ENCODE measurements at places on chromosomes 16 and 17. TPM values are rescaled to one million over a fixed set of nuclear protein-coding genes. Genes with fewer than 3 reads are reported as not detected.

Gene GPR179
- total RNA-seq, result 0.11 TPM

GRCh38 chr16:22054847-22055590 is 37.3 kb upstream of the VWA3A start:
- DNase-seq, result no peak

DNA sequence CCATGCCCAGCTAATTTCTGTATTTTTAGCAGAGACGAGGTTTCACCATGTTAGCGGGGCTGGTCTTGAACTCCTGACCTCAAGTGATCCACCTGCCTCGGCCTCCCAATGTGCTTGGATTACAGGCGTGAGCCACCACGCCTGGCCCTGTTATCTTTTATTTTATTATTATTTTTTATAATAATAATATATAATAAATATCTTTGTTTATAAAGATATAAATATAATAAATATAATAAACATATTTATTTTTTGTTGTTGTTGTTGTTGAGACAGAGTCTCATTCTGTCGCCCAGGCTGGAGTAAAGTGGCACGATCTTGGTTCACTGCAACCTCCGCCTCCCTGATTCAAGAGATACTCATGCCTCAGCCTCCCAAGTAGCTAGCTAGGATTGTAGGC is 7.0 kb upstream of the RNF157 start:
- DNase-seq, result no peak

DNA sequence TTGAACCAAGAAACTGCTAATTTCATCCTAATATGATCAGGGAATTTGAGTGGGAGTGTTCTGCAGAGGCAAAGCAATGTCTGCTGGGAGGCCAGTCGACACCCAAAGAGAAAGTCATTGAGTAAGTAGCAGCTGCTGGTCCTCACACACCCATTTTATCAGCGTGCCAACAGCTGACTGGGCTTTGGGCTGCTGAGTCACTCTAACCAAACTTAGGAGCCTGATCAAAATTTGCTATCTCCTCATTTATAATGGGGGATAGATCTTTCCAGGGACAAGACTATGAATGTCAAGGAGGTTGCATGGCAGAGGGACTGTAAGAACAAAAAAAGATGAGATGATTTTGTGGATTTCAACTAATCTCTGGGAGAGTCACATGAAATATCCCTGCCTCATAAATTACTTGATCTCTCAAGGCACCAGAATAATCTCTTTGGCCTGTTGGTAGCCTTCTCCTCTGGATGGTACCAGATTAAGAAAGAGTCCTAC is 32.9 kb downstream of the CPSF4L start:
- no peak for DNase-seq

GRCh38 chr17:63946440-63947363 is 14.6 kb upstream of the CD79B start:
- no peak for DNase-seq

DNA sequence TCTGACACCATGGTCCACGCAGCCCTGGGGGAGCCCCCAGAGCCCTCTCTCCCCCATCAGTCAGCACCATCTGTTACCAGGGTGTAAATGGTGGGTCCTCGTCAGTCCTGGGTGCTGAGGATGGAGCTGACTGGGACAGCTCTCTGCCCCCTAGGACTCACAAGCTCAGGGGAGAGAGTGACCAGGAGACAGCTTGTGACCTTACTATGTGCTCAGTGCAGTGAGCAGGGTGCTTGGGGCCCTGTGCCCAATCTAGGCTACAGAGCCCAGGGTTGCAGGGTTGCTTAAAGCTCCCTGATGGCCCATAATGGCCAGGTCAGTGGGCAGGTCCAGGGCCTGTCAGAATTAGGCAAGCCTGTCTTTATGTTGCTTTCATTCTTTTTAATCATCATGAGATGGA is 11.3 kb downstream of the MMP2 start:
- no peak for DNase-seq

DNA sequence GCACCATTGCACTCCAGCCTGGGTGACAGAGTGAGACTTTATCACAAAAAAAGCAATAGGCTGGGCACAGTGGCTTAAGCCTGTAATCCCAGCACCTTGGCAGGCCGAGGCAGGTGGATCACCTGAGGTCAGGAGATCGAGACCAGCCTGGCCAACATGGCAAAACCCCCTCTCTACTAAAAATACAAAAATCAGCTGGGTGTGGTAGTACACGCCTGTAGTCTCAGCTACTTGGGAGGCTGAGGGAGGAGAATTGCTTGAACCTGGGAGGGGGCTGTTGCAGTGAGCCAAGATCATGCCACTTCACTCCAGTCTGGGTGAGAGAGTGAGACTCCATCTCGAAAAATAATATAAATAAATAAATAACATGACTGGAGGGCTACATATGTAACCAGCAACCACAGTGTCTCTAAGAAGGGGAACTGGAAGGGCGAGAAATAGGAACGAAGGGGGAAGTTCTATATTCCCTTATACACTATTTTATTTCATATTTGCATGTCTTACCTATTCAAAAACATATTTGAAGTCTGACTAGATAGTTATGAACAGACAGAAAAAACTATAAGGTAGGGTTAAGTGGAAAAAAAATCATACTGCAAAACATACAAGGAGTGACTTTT is 25.9 kb downstream of the MYH11 start:
- DNase-seq, result no peak

GRCh38 chr17:888998-889441 is 90.6 kb downstream of the NXN start:
- no peak for DNase-seq

- no peak for DNase-seq
These were observed 60.1 kb upstream of the MED9 start for GRCh38 chr17:17416400-17417360.

DNA sequence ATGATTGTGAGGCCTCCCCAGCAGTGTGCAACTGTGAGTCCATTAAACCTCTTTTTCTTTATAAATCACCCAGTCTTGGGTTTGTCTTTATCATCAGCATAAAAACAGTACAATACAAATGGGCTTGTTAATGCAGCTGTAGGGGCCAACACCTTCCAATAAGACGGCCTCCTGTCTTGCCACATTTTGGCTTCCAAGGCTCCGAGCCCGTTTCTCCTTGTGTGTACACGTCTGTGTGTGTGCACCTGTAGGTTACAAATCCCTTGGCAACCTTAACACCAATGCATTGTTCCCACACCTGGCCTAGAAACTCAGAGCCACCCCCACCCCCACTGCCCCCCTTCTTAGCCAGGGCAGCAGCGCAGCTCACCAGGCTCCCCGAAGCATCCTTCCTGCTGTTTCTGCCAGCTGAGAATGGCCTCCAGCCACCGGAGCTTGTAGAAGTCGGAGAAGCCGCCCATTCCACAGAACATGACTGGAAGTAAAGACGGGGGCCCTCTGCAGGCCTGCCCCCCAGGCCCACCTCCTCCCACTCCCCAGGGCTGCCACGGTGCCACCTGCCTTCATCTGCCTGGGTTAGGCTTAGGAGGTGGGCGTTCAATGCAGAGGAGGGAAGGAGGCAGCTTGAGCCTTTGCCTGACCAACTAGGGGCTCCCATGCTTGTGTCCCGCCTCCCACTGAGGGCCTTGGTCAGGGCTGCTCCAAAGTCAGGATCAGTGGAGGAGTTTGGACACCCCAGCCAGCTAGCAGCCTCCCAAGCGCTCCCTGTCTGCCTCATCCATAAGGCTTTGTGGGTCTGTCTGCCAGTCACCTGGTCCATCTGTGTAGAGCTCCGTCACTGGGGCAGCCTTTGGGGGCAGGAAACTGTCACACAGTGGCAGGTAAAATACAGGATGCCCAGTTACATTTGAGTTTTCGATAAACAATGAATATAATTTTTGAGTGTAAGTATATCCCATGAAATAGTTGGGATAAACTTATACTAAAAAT is 10.6 kb downstream of the C16orf89 start:
- DNase-seq, result no peak

DNA sequence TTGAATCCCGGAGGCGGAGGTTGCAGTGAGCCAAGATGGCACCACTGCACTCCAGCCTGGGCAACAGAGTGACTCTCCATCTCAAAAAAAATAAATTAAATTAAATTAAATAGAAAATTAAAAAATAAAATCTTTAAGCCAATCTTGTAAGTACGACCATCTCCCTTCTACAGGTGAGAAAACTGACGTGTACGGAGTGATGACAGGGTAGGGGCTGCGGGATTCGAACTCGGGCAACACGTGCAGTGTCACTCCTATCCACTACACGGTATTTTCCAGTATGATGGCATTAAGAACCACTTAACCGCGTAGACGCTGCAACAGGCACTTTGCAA is 762 bp downstream of the WDR59 start:
- DNase-seq, result no peak

Measured in urinary bladder (tissue), 4 donors.